ENCODE measurements at places on chromosomes 3 and 15.
A peak's percentile ranks its signal among the peaks of the same experiment; 100 is the strongest.

GRCh38 chr3:21330293-21330692 lies 420.7 kb downstream of the ZNF385D start:
- no peak for DNase-seq

DNA sequence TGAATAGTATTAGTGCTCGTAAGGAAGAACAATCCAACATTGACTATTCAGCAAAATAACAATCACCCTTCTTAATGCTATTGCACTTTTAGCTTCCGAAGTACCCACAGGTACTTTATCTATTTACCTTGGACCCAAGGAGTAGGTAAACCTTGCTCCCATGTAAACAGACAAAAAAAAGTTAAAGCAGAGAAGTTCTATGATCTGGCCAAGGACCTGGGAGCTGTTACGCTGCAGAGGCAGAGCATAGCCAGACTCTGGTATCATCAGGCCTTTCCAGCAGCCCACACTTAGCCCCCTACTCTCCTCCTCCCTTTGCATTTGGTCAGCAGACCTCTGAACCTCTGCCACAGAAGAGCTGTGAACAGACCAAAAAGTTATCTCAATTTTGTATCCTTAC lies 130.3 kb upstream of the TPM1 start:
- DNase-seq = no peak

DNA sequence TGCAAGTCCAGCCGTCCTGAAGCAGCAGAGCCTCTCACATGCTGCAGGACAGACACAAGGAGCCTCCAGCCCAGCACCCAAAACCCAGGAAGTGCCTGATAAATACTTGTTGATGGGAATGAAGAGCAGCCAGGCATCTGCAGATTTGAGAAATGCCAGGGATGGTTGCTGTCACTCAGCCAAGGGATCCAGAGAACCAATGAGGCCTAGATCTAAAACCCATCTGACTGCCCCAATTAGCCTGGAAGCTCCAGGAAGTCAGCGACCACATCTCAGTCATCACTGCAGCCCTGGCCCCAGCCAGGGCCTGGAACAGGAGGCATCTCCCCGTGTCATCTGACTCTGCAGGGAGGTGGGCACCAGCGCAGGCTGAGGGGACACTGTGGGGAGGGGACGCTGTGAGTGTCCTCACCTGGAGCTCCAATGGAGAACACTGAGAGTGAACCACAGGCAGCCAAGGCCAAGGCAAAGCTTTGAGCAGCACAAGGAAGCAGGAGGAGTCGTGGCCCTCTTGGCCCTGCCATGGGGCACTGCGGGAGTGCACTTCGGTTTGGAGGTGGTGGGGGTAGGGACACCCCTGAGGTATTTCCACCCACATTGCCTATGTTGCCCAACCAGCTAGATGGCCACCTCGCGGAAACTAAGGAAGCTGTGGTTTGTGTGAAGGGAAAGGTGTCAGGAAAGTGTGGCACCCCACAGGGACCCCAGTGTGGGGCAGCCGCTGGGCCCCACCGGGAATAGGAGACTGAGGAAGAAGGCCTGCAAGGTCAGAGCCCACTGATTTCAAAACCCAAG lies 229.5 kb downstream of the VPS13C start:
- DNase-seq = no peak

GRCh38 chr3:14507757-14508504 lies 32.2 kb downstream of the GRIP2 start:
- no peak for DNase-seq

DNA sequence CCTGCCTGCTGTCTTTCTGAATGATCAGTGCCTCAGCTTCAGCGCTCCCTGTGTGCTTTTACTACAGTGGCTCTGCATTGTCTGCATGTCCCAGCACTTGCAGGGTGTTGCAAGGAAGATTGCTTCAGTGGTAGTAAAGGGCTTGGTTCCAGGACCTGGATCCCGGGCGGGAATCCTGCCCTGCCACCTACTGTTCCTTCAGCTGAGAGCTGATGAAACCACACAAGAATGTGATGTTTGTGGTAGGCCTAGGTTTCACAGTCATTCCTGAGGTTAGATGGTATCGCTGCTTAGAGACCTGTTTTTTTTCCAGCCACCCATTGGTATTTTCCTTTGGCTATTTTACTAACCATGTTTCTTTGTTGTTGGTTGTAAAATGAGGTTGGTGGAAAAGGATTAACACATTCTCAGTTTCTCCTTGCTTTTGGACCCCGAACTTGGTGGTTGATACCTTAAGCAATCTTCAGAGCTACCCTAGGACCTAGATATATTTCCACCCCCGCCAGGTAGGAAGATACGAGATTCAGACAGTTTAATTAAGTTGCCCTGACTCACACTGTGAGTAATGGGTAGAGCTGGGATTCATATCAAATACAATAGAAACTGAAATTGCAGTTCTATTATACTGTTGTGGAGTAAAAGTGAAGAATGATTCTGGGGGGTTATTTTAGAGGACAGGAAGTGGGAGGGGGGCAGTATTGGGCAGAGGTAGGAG lies 11.4 kb downstream of the GPR87 start:
- peak; percentile 96 for DNase-seq

DNA sequence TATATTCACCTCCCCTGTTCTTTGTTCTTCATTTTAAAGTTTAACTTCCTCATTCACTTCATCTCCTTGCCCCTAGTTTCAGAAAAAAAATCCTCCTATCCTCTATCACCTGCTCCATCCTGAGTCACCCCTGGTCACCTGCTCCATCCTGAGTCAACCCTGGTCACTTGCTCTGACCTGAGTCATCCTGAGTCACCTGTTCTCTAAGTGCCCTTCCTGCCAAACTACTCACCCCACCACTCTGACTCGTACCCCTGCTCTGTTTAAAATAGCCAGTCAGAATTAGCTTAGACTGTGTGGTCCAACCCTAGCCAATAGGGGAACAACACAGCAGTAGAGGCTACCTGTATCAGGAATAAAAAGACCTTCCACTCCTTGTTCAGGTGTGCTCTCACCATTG lies 716.9 kb downstream of the ZBBX start:
- DNase-seq = no peak

DNA sequence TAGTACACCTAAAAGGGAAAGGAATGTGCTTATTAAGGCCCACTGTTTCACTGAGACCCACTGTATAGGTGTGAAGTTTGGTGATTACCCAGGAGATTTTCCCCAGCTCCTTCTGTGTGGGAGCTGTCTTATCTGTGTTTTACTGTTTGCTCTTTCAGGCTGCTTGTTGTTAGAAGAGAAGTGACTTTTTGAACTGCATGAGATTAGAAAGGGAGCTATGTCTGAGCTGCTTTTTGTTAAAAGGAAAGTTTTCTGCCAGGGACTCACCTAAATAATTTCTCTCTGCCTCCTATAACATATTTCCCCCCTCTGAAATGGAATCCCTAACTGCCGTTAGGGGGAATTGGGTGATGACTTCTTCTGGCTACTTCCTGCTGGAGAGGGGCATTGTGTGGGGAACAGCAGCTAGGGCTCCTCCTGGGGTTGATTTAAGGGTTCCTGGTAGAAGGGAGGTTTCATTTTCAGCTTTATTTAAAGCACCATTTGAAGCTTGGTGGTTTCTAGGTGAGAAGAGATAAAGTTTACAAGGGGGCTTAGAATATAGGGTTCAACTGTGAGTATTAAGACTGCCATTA lies 77.1 kb upstream of the ATP11B start:
- DNase-seq = no peak

DNA sequence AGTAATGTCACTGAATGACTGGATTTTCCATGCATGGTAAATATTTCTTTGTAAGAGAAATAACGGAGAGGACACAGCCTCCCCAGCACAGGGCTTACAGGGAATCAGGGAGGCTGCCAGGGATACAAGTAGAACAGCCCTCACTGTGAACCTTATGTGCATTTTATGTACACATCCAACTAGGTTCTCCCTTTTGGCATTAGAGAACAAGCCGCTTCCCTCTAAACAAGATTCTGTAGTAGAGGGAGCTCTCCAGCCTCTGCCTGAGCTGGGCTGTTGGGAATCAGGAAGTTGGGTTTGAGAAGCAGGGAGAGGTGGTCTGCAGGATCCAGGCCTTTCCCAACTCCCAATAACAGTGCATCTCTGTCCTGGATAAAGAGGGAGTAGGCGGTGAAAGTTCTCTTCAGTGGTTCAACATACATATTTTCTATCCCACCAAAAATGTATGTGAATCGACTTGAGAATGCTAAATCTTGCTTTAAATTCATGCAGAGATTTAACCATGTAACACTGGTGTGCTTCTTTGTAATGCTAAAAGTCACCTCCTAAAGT lies 83.7 kb downstream of the ARNT2 start:
- DNase-seq = no peak

DNA sequence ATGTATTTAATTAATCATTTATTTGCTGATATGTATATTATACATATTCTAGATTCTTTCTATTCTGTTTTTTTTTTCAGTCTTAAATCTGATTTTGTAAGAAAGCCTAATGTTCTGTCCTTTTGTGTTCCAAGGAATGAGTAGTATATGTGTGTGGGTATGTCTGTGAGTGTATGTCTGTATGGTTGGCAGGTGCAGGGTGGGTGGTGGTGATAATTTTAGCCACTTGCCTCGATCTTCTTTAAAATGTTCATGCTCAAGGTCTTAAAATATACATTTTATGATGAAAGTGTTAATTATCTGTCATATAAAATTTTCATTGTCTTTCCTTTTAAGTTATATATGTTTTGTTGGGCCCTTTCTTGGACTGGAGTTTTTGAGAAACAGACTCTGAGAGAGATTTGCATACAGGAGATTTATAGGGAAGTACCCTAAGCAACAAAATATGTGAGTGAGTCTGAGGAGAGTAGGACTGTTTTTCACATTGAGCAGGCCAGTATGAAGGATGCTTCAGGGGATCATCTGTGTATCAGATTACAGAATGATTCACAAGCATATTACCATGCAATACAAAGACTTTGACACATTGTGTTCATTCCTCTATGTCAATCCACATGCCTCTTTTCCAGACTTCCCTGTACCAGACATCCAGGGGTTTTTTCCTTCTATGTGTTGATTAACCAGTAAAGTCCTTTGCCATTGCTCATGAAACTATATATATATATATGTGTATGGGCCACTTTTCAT lies 211.0 kb upstream of the DPPA4 start:
- no peak for DNase-seq

DNA sequence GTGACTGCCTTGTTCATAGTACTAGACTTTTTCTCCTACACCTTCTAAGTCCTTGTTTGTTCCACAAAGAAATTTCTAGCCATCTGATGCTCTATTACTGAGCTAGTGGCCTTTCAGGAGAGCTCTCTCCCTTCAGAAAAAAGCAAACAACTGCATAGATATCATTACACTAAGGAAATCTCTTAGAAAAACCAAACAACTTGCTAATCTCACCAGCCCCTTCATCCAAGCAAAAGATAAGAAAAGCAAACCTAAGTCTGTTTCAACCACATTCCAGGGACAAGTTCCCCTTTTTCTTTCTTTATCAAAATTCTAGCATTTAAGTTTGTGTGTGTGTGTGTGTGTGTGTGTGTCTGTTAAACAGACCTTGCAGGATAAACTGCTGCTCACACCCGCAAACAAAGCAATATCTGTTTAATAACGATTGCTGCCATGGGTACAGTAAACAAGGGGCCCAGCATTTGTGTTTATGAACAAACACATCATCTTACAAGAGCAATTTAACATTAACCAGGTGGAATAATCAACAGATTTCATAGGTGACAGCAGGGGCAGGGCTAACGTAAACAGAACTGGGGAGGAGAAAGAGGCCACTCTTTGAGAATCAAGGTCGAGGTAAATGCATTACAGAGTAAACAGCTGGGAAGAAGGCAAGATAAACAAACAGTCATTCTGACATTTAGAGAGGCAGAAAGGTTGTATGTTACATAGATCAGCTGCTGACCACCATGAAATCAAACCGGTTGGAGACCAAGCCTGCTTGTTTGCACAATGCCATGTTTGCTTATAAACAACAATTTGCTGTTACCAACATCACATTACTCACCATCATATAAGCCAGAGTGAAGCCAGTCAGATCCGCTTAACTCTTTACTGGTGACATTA lies 375.1 kb downstream of the FOXP1 start:
- no peak for DNase-seq

DNA sequence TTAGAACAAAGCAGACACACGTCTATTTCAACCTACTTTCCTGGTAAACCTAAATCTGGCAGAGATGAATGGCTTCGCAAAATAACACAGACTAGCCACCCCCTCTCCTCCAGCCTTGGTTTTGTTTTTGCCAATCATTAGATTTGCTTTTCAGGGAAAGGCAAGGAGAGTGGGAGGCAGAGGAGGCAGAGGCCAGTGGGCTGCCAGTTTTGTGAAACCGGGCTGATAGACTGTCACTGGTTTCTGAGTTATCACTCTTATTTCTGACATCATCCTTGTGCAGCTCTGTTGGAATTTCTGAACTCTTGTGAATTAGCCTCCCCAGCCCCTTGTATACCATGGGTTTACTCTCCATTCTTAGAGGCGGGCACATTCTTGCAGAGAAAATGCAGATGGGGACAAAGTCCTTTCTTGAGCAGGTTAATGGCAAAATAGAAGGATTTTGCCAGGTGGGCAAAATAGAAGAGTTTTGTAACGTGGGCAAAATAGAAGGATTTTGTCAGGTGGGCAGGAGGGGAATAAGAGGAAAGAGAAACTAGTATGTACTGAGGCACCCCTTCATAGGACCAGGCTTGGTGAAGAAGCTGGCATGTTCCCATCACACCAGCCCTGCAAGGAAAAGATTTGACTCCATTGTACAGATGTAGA lies 3.2 kb upstream of the FEM1B start:
- no peak for DNase-seq

GRCh38 chr15:63075984-63076713 lies 33.6 kb downstream of the TPM1 start:
- no peak for DNase-seq

GRCh38 chr3:24361623-24362022 lies 133.0 kb downstream of the THRB start:
- DNase-seq = no peak

DNA sequence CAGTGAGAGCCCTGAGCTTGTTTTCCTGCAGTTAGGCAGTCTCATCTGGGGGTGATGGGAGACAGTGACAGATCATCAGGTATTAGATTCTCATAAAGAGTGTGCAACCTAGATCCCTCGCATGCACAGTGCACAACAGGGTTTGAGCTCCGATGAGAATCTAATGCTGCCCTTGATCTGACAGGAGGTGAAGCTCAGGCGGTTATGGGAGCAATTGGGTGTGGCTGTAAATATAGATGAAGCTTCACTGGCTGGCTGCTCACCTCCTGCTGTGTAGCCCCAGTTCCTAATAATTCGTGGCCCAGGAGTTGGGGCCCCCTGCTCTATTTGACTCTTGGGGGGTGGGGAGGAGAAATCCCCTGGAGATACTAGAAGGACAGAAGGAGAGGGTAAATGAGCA lies 309.4 kb upstream of the STT3B start:
- DNase-seq = no peak

GRCh38 chr3:68017069-68017468 lies 362.7 kb upstream of the SUCLG2 start:
- no peak for DNase-seq
